ENCODE measurements at places on chromosomes 6 and 20.
A peak's percentile ranks its signal among the peaks of the same experiment; 100 is the strongest.

DNA sequence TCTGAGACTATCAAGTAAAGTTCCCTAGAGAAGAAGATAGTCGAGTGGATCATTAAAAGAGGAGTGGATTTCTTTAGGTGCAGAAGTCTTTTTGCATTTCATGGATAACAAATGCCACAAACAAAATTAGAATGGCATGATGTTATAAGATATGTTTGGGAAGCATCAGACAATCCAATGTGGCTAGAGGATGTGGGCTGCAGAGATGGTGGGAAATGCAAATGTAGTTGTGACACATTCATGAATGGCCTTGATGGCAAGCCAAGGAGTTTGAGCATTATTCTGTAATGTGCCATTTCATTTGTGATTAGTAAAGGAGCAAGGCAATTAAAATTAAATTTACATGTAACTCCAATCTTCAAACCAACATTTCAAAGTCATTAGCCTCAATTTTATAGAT is 211.9 kb downstream of the CENPW start:
- DNase-seq, result no peak

GRCh38 chr20:50743087-50743486 is 11.7 kb downstream of the PARD6B start:
- no peak for DNase-seq

GRCh38 chr6:157966589-157966977 is 15.1 kb upstream of the SYNJ2 start:
- no peak for DNase-seq

DNA sequence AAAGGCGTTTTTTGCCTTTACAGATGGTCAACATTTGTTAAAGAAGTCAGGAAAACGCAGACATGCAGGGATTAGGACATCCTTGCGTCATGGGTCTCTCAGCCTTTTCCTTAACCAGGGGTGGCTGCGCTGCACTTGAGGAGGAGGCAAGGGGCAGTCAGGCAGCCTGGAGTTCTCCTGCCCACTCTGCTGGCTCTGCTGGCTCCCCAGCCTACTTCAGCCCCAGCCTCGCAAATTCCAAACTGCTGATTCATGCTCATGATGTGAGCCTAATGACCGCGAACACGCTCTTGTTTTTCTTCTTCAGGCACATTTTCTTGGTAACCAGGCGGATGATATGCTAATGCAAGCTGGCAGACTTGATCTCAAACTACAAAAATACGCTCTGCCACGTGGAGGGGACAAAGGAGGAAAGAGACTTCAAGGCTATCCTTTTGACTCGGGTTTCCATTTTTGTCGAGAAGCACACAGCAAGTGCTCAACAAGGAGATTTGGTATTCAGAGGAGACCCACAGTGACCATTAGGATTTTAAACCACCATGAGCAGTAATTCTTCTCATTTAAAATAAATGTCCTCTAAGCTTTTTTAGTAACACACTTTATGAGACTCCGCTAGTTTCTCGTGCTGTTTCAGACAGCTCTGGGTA is 290.3 kb upstream of the STXBP5 start:
- DNase-seq, result peak; percentile 7

GRCh38 chr6:12592634-12593033 is 123.9 kb upstream of the PHACTR1 start:
- DNase-seq, result no peak

DNA sequence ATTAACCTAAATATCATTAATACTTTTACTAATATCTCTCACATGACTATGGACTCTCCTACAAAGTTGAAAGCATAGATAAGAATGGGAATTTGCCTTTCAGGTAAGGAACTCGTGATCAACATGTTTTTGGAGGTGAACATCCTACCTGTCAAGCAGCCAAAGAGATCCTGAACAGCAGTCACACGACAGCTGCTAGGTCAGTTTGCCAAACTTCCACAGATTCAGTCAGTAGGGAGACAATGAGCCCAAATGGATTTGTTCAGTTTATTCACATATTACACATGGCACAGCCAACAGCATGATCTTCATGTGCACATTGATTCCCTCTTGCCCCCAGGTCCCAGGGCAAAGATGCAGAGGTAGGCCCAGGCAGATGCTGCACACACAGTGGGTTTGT is 86.1 kb upstream of the LOC128125822 start:
- DNase-seq, result no peak

GRCh38 chr6:125354649-125355048 is 52.9 kb upstream of the HDDC2 start:
- DNase-seq, result no peak

GRCh38 chr20:19322061-19322985 is 109.9 kb downstream of the SLC24A3 start:
- no peak for DNase-seq

DNA sequence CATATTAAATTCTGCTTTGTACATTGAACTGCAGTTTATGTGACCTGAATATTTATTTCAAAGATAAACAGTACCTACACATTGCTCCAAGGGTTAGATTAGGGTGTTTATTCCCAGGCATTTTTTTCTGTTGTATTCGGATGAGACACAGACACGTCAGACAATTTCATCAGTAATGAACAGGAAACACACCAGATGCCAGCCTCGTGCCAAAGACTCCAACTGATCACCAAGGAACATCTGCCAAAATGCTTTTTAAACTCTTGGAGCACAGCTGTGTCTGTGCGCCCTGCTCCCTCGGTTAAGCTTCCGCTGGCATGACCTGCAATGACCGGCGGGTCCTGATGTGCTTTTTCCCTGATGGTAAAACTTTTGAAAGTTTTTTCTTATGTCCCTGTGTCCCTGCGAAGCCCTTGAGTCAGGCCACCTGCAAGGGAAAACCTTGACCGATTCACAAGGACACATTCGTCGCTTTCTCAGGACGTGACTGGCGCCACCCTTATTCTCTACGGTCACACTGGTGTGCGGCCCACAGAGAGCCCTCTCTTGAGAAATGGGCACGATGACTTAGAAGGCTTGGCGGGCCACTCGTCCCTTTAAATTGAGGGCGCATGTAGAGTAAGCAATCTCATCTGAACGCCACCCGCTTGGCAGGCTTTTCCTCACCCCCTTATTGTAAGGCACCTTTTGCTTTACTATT is 173.9 kb downstream of the QKI start:
- DNase-seq, result no peak

GRCh38 chr20:577167-577791 is 32.8 kb downstream of the TCF15 start:
- DNase-seq, result no peak

DNA sequence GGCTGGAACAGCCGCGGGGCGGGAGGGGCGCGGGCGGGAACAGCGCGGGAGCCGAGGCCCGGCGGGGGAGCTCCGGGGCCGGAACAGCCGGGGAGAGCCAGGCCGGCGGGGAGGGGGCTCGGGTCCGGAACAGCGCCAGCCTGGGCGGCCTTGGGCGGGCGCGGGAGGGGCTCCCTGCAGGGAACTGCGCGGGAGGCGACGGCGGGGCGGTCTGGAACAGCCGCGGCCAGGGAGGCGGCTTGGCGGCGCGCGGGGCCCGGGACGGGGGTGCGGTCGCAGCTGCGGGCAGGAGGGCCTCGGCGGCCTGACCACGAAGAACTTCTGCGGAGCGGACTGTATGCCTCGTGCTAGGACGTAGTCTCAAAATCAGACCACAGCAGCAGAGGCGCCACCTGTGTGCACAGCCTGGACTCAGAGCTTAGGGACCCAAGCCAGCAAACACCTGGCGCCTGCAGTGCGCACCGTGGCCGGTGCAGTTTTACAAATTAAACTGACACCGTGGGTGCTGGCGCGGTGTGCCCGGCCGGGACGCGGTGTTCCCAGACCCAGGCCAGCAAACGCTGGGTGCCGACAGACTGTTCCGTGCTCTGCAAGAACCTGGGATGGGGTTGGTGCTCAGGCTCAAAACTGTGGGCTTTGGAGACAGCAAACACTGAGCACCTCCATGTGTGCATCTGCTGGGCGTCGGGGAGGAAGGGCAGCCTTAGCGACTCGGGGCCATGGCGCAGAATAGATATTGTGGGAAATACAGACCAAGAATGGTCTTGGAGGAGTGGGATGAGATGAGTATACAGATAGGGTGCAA is 572 bp downstream of the ZNF341 start:
- peak; percentile 77 for DNase-seq

GRCh38 chr6:21257125-21257524 is 336.4 kb upstream of the SOX4 start:
- no peak for DNase-seq

DNA sequence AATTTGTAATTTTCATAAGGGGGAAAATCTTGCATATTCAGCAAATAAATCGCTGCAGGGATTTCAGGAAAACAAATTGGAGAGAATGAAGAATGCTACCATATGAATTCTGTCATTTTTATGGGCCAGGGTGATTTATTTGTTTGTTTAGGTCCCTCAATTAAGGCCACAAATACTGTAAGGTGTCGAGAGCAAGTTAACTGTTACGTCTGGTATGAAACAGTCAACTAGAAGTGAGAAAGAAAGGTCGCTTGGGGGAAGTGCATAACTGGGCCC is 166.9 kb upstream of the TSHZ2 start:
- no peak for DNase-seq

GRCh38 chr6:134956032-134956431 is 6.1 kb upstream of the ALDH8A1 start:
- no peak for DNase-seq

DNA sequence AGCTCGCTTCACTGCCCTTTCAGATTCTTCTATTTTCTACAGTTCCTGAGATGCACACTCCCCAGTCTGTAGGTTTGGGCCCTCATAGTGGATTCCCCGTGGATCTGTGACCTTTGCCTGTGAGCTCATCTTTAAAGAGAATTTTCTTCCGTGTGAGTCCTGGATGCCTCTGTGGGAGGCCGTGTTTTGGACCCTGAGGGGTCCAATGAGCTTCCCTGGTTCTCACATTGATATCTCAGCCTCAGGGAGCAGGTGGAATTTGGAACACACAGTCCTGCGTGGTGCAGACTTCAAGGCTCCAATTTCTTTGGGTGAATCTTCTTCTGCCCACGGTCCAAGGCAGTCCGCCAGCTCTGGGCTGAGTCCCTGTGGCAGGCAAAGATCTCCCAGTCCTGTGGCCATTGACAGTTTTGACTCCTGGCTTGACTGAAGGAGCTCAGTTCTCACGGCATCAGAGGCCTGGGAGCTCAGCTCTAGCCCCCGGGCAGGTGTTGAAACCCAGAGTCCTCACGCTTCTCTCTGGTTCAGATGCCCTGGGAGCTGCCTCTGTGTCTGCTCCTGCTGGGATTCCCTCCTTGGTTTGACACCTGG is 61.0 kb downstream of the PSMG4 start:
- DNase-seq, result no peak

- peak; percentile 82 for DNase-seq
These were observed 868 bp downstream of the SAMD10 start for GRCh38 chr20:63978319-63979228.

- no peak for DNase-seq
These were observed 16.4 kb downstream of the RNF24 start for GRCh38 chr20:3998998-3999397.

- no peak for DNase-seq
These were observed 3.6 kb upstream of the BPIFB1 start for GRCh38 chr20:33279261-33279910.

DNA sequence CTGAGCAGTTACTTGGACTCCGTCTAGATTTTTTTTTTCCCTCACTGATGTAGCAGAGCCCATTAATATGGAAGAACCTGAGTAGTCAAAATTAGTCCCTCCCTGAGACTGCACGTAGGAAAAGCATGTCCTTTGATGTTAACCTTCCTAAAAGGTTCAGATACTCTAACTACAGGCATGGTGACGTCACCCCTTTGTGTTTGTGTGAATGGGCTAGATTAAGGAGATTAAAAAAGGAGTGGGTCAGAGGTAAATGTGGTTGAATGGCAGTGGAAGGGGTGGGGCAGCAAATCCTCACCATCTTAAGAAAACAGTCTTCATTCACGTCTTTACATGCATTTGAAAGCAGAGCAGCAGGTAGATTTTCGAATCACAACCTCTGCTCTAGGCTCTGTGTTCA is 521.1 kb downstream of the TFAP2B start:
- no peak for DNase-seq

- DNase-seq, result no peak
These were observed 27.8 kb downstream of the MYBL2 start for GRCh38 chr20:43694763-43695162.

DNA sequence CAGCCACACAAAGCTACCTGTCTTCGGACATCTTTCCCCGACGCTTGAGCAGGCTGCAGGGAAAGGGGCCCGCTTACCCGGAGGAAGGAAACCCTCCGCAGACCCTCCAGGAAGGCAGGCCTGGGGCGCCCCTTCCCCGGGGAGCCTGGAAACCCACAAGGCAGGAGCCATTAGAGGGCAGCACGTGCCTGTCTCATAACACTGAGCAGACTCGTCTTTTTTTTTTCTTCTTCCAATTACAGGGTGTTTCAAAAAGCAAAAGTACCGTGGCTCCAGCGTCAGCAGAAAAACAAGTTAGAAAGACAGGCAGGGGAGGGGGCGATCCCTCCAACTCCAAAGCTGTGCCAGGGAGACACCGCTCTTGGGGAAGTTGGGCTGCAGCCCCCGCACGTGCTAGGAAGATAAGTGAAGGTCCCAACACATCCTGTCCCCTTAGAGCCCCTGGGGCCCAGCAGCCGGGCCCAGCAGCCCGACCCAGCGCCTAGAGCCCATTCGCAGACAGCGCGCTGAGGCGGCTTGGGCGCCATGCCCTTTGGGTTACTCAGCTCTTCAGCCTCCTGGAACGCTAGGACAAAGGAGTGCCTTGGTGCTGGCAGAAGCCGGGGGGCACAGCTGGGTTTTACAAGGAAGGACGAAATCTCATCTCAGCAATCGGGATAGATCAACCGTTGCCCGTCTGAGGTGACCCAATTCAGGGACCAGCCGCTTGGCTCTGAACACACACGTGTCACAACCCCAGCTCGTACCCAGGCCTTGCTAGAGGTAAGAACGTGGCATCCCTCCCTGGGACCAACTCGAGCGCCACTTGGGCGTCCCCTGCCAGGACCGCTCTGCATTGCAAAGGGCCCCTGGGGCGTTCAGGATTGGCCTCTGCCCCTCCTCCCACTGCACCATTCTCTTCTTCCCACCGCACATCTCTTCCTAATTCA is 136.3 kb downstream of the LY86 start:
- DNase-seq, result peak; percentile 48

DNA sequence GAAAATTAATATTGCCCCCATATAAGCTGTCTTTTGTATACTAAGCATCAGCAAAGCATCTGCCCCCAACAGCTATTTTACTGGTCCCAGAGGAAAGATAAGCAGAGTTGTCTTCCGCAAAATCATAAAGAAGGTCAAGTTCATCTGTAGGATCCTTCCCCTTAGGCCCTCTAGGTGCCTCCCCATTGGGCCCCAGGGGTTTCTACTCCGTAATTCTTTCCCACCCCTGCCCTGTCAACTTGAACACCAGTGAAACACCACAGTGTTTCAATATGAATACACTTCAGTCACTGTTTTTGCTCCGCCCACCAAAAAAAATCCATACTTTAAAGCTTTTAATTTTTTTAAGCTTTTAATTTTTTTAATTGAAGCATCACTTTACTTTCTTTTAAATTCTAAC is 159.2 kb downstream of the ATXN1 start:
- peak; percentile 58 for DNase-seq

GRCh38 chr6:143234734-143235133 is 174.0 kb downstream of the AIG1 start:
- DNase-seq, result no peak

DNA sequence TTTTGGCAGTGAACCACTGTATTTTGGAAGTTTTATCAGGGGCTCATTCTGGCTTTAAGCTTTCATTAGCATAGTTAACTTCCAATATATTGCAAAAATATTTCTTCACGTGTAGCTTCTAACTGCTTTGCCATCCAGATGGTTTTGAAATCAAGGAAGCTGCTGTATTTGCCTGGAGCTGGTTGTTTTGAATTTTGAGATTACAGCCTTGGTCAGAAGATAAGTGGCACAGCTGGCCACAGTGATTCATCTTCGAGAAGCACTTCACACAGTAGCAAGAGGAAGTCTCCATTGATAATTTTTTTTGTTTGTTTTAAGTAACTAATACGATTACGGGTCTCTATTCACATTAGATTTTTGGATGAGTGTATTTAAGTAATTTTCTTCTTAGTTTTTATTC is 3.8 kb downstream of the APCDD1L start:
- DNase-seq, result no peak

All from activated naive CD8-positive, alpha-beta T cell treated with anti-CD3 and anti-CD28 coated beads, Interleukin-2, amount 50 U/mL, for 24 hours (primary cell).